ENCODE measurements at places on chromosomes 2 and 18.

- no peak for DNase-seq
These were observed 178.2 kb upstream of the EPHA4 start for GRCh38 chr2:221750316-221750715.

DNA sequence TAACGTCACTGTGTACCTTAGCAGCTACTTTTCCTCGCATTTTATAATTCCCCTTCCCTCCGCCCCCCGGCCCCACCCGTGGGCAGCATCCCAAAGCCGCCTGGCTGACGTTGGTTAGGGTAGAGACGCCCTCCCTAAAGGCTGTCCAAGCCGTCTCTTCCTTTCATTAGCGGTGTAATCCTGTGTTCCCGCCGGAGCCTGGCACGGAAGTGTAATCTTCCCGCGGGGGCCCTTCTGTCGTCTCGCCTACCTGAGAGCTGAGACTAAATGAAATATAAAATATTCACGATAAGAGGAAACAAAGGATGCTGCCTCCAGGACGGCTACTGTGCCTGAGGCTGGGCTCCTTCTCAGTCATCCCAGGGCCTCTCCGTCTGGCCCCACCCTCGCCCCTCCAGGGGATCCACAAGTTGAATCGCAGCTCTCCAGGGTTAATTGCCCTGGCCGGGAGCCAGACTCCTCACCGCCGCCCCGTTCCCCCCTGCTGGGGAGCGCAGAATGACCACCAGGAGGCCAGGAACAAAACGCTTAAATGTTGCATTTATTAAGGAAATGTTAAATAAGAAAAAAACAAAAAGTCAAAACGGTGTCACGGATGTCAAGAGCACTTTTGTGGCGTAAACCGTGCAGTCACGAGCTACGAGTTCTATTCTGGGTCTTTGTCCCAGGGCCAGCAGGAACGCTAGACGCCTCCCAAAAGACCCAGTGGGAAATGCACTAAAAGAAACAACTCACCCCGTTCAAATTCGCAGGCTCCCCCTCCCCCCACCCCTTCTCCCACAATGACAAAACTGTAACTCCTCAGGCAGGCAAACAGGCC lies 1.5 kb downstream of the RPRM start:
- peak; percentile 26 for DNase-seq

DNA sequence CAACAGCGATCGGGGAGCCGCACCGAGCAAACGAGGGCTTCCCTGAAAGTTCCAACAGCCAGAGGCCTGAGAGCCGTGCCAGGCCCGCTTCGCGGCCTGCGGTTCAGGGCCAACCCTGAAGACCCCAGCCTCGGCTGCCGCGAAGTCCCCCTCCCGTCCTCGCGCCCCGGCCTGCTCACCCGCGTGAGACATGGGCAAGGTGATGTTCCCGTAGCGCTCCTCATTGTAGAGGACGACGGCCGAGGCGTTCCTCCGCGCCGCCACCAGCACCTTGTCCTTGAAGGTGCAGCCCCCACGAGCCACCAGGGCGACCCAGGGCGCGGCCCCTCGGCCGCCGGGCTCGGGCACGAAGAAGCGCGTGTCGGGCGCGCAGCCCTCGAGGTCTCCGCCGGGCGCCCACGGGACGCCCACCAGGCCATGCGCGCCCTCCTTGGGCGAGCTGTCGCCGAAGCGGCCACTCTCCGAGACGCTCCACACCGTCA lies 510 bp downstream of the RNF149 start:
- DNase-seq, result no peak

DNA sequence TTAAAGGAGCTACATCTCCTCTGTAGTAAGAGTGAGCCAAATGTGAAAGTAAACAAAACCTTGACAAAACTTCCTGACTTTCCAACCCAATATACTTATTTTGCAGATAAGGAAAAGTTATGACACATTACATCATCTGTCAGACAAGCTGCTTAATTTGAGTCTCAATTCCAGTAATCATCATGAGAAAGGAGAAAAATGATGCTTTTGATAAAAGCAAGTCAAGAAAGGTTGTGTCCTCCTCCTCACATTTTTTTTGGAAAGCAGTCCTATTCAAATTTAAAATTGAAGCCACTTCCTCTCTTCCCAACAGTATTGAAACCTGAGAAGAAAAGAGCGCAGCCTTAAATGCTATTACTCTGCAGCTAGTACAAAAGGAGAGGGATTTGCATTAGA lies 519.6 kb downstream of the LRP1B start:
- no peak for DNase-seq

All from NCI-H187 (cell line).